ENCODE measurements at places on chromosomes 4 and X. TPM values are rescaled to one million over a fixed set of nuclear protein-coding genes. Genes with fewer than 3 reads are reported as not detected.

Gene SLC6A14
- 0.06 TPM for total RNA-seq

Gene ATP8A1
- total RNA-seq = 39.0 TPM

Gene KLF8
- total RNA-seq = 10.7 TPM

Gene CENPU
- total RNA-seq = 21.2 TPM

Gene USP17L15
- not detected for total RNA-seq

Gene HHIP
- total RNA-seq = 36.1 TPM

Gene SPANXN3
- total RNA-seq = not detected

Data from spinal cord (tissue), 10 donors.